ENCODE measurements at places on chromosomes 2 and 18.
A peak's percentile ranks its signal among the peaks of the same experiment; 100 is the strongest.

- no peak for DNase-seq
Observed at GRCh38 chr2:16657671-16658070, 8.0 kb downstream of the CYRIA start.

DNA sequence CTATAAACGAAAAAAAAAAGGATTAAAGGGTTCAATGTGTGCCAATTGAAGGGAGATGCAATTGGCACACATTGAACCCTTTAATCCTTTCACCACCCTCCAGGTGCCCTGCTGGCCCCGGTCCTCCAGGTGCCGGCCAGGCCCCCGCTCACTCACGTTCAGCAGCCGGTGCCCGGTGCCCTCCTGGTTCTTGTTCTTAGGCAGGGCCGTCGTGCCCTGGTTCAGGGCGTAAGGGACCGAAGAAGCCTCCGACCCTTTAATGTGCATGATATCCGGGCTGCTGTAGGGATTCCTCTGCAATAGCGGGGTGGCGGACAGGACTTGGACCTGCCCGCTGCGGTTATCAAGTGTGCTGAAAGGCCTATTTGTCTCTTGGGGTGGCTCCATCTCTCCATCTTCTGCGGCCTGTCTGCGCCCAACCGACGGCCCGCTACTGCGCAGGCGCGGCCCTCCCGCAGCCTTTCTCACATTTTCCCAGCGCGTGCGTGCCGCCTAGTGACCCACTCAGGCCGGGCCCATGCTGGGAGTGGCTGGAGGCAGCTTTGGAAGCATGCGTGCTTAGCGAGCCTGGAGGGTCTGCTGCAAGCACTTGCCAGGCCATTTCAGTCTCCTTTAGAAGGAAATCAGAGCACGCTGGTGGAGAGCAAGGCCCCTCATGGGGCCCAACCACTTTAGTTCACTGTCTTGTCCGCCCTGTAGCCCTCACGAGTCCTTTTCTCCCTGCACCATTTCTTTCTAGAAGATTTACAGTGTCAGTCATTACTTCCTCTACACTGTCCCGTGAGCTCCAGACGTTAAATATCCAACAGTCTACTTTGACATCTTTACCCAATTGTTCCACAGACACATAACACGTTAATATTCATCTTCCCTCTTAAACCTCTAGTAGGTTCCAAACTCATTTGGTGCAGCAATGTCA is 24.3 kb downstream of the TMEM237 start:
- DNase-seq: peak; percentile 87

- DNase-seq: no peak
Observed at GRCh38 chr18:11977153-11977466, 4.2 kb upstream of the IMPA2 start.

GRCh38 chr2:43092520-43093179 is 133.8 kb downstream of the ZFP36L2 start:
- DNase-seq: no peak

- no peak for DNase-seq
Observed at GRCh38 chr2:130381619-130382018, 25.8 kb downstream of the PTPN18 start.

DNA sequence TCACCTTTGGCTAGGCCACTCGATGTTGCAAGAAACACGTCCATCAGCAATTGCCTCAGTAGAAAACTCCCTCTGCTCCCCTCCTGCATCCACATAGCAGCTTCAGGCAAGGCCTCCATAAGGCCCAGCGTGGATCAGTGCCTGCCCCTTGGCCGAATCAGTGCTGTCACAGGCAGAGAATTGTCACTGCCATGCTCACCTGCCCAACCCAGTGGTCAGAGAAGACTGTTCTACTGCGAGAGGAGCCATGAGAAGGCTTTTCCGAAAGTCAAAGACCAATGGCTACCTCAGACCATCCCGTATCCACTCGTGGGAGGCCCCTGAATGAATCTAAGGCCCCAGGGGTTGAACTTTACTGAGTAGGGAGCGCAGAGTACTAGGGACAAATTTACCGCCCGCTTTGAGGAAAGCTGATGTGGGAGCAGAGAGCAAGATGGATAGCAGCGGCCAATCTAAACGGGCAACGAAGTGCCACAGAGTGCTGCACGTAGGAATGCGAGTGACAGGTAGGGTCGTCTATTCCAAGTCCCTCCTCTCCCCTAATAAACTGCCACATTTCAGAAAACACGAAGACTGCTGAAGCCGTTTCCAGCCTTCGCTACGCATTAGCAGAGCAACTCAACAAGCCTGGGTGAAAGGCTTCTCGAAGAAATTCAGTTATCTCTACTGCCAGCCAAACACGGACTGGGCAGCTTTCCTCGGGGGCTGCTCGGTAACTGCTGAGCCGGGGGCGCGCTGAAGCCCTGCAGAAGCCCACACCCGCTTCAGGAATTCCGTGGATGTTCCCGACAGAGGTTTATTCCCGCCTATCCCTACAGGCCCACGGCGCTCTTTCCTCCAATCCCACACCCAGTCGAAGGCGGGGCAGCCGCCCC is 968 bp upstream of the RALBP1 start:
- peak; percentile 94 for DNase-seq

All from right hindlimb (tissue), 1 donor.